ENCODE measurements at places on chromosomes 16 and 17.
A peak's percentile ranks its signal among the peaks of the same experiment; 100 is the strongest.

DNA sequence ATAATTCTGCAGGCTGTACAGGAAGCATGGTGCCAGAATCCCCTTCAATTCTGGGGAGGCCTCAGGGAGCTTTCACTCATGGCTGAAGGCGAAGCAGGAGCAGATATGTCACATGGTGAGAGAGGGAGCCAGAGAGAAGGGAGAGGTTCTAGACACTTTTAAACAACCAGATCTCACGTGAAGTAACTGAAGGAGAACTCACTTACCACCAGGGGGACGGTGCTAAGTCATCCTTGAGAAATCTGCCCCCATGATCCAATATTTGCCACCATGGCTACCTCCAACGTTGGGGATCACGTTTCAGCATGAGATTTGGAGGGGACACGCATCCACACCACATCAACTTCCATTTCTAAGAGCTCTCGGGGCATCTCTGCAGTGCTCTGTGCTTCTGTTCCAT lies 37.4 kb upstream of the GNA13 start:
- DNase-seq = no peak

DNA sequence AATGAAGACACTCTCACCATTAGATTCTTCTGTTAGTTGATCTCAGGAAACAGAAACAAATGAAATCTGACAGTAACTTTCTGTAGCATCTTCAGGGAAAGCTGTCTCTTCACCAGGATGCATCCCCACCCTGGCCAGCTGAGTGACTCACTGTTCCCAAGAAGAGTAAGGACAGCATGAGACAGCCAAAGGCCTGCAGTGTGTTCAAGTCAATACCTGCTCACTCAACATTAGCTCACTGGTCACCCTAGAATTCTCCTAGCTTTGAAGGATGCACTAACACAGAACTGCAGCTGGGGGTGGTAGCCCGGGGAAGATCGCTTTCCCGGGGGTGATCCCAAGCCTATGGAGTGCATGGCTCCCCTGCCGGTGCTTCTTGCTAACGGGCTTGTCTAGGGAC lies 28.2 kb upstream of the CLEC18B start:
- no peak for DNase-seq

DNA sequence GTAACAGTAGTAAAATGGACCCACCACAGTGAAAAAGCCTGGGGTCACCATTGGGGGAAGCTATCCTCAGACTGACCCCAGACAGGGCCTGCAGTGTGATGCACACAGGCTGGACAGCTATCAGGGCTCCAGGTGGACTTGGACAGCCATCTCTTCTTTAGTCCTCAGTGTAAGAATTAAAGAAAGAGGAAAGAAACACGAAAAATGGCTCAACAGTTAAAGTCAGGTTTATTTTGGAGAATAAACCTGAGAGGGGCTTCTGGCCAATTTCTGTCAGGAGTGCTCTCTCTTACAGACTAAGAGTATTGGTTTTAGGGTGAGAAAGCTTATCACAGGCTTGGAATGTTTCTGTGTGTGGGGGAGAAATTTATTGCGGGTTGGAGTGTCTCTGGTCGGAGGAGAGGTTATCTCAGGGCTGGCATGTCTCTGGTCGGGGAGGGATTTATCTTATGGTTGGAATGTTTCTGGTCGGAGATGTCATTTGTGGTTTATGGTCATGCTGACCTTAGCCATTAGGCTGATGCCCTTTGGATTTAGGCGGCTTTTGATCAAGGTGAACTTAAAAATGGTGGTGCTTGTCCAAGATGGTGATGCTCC lies 10.8 kb upstream of the B4GALNT2 start:
- DNase-seq = no peak

GRCh38 chr16:50816901-50817555 lies 75.1 kb downstream of the CYLD start:
- DNase-seq = no peak

- peak; percentile 15 for DNase-seq
Observed at GRCh38 chr17:4100883-4101756, 41.7 kb downstream of the ZZEF1 start.

GRCh38 chr17:11618861-11619566 lies 20.7 kb downstream of the DNAH9 start:
- no peak for DNase-seq
